ENCODE measurements at places on chromosomes 5 and 9.

DNA sequence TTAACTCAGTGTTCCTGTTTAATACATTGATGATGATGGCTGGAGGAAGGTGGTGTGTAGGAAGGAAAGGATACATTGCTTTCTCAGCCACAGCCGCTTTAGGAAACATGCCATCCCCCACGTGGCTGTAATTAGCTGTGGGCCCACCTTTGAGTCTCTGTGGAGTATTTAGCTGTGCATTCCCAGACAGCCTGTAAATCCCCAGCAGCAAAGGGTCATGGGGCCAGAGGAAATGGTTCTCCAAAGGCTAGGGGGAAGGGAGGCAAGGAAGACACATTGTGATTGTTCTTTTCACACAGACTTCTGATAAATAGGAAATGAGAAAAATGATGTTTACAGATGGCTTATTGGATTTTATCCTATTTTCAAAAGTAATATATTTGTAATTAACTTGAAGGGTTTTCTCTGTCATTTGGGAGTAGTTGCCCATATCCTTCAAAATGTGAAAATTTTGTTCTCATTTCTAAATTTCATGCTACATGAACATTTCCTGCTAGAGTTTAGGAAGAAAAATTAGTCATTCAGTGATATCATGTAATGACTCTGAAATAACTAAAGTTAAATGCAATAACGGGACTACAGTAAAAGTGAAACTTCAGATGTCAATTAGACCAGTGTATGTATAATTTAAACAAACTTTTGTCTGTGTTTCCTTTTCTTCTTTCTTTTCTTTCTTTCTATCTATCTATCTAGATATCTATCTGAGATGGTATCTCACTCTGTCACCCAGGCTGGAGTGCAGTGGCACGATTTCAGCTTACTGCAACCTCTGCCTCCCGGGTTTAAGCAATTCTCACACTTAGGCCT lies 24.3 kb upstream of the F2R start:
- peak; percentile 41 for DNase-seq

DNA sequence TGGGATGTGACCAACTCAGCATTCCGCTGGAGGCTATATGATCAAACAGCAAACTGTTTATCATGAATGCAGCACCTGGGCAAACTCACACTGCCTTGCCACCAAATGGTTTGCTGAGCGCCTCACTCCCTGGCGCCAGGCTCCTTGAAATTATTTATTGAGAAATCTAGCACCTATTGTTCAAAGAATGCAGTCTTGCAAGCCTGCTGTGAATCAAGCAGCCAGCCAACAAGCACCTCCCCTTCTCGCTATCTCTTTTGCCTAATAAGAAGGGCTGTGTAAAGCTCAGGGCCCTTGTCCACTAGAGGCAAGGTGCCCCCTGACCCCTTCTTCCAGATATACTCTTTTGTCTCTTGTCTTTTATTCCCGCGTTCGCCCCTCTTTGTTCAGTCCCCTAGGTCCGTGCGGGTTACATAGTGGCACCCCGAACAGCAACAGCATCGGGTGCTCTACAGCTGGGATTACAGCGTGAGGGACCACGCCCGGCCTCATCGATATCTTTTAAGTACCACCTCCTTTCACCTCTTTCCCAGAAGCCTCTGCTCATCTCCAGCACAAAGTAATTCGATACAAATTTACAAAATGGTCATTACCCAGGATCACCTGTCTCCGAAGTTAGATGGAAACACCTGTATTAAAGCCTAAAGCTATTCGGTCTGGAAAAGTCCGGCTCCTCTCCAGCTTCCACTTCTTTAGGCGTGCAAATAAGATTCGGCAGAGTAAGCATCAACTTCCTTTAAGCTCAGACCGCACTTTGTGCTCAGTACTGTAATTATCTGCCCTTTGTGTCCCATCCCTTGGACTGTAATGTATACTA lies 896 bp downstream of the RIGI start:
- no peak for DNase-seq

DNA sequence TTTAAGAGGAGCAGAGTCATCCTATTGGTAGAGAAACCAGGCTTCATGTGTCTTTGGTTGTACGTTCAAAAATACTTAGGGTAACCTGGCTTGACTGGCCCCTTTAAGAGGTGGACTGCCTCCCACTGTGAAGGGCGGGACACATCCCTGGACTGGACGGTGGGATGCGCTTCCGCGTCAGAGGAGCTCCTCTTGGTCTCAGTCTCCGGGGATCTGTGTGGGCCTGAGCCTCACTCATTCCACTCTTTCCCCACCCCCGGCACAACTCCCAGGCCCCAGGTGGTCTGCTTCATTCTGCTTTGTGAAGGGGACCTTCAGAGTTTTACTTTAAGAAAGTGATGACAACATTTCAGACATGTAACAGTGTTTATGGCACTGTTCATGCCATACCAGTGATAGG lies 601.1 kb downstream of the IRX1 start:
- DNase-seq = no peak

DNA sequence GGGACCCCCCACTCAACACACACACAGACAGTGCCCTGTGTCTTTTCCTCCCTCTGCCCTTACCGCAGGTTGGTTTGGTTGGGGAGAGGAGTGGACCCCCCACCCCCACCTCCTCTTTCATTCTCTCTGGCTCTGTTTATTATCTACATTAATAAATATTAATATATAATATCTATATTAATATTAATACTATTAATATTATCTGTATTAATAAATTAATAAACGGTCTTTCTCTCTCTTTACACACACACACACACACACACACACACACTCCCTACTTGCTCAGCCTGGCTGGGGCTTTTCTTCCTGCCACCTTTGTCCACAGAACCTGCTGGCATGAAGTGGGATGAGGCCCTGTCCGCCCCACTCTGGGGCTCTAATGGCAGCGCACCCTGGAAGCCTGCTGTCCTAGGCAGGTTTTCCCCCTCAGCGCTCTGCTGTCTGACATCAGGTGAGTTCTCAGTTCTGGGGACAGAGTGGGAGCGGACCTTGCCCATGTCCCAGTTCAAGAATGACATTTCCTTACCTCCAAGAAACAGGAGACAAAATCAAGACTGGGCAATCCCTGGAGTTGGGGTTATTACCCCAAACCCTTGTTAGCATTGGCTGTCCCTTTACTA lies 10.5 kb upstream of the SMIM32 start:
- DNase-seq = no peak

- no peak for DNase-seq
These were observed 463.8 kb downstream of the BNC2 start for GRCh38 chr9:16406526-16407225.

GRCh38 chr5:41527201-41527779 lies 16.9 kb upstream of the PLCXD3 start:
- DNase-seq = peak; percentile 17

DNA sequence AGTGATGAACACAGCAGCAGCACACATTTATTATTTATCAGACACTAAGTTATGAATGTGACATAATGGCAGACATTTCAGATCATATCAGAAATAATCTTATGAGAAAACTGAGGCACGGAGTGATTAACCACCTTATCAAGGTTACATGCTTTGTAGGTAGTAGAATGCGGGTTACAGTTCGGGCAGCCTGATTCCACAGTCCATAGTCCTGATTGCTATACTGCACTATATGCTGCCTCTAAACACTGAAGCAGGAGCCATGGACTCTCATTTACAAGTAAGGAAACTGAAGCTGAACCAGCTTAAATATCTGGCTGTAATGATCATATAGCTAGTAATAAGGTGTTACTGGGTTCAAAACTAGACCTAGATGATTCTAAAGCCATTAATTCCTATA lies 291.3 kb upstream of the ADAMTSL1 start:
- DNase-seq = no peak

DNA sequence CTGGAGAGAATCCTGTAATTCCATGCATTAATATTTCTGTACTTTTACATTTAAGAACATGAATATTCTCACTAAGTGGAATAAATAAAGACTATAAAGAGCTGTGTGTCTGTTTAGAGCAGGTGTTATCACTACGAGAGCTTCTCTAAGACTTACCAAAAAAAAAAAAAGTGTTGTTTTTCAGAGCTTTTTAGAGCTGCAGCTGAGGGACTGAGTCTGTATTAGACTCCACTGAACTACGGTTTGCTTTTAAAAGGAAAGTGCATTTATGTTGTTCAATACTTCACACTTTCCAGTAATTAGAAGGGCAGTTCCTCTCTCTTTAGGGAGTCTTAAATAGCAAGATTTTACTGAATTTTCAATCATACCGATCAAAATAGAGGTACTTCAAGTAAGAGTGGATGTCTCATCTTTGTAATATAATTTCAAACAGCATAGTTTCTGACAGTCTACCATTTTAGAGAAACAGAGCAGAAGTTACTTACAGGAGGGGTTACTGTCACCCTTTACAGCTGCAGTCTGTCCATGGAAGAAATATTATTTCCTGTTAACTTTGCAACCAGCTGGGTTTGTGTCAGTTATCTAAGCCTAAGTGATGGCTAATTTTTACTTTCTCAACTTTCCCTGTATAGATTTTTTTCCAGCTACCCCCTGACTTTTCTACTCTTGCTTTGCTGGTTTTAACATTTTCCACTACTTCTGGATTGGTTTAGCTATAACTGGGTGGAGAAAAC lies 2.4 kb downstream of the SYK start:
- no peak for DNase-seq

GRCh38 chr9:2241836-2242741 lies 226.9 kb downstream of the SMARCA2 start:
- DNase-seq = peak; percentile 35

DNA sequence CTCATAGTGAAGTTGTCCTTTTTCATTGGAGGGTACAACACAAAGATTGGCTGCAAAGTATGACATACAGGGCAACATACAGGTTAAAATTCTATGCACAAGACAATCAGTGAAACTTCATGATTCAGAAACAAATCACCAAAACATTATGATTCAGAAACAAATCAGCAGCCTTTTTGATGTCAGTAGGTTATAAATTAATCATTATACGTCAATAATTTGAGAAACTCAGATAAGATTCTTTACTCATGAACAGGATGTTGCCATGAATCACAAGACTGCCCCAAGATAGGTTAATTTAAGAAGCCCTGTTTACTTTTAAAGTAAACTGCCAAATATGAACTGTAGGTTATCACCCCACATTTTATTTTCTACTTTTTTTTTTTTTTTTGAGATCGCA lies 62.2 kb upstream of the IL33 start:
- DNase-seq = no peak

- no peak for DNase-seq
These were observed 32.0 kb upstream of the HAPLN1 start for GRCh38 chr5:83752700-83753099.

GRCh38 chr9:69081261-69081660 lies 45.7 kb downstream of the FXN start:
- DNase-seq = no peak

- no peak for DNase-seq
These were observed 19.2 kb downstream of the GADD45G start for GRCh38 chr9:89623925-89624420.

DNA sequence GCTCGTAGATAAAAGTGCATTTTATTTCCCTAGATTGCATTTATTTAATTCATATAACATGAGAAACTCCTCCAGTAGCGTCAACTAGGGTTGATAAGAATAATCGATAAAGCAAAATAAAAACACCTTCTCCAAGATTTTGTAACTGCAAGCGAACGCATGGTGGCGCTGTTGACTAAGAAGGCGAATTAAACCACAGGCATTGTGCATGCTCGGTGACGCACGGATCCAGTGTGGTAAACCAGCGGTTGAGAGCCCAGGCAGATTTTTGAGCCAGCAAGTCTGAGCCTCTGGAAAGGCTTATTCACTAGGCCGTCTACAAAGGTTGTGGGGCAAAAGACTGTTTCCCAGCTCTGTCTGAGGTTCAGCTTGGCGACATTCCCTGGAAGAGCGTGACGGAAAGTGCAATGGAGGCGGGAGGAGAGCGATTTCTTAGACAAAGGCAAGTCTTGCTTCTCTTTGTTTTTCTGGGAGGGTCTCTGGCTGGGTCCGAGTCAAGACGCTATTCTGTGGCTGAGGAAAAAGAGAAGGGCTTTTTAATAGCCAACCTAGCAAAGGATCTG lies at the start of gene PCDHB3:
Gene PCDHB3 (plus strand): TSS at position 231 of the 563 bp plus-strand sequence. CDS start 177 bp downstream, at position 408.
- peak; percentile 26 for DNase-seq

- DNase-seq = no peak
These were observed 261.6 kb downstream of the BNC2 start for GRCh38 chr9:16608906-16609305.

- no peak for DNase-seq
These were observed 46.7 kb downstream of the PRRC1 start for GRCh38 chr5:127564002-127564769.

- DNase-seq = peak; percentile 31
These were observed 284.5 kb upstream of the NUDT12 start for GRCh38 chr5:103847060-103847459.

DNA sequence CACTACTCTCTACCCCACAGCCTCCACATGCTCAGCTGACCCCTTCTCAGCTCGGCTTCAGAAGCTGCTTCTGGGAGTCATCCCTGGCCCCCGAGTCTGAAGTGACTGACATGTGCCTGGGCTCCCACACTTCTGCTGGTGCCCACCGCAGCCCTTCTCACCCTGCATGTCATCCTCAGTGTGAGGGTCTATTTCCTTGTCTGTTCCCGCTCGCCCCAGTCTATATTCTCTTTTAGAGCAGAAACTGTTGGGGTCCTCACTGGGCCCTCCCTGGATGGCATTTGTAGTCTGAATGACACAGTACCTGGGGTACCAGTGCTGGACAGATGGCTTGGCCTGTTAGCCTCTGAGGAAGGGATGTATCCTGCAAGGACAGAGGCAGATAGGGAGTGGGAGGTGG lies 5.3 kb downstream of the ECSCR start:
- no peak for DNase-seq

DNA sequence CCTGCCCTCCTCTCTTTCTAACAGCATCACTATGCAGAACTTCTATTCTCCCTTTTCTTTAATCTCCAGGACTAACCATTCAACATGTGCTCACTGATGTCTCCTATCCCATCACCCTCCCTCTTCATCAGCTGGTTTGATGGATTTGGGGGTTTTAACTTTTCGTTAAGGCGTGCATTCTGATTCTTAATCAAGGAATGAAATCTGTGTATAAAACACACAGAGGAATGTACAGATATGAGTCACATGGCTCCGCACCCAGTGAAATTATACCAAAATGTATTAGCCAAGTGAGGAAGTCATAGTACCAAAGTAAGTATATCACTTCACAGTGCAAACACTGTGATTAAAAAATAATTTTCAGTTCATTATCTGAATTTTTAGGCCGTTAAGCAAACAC lies 35.2 kb downstream of the MARCHF11 start:
- no peak for DNase-seq

DNA sequence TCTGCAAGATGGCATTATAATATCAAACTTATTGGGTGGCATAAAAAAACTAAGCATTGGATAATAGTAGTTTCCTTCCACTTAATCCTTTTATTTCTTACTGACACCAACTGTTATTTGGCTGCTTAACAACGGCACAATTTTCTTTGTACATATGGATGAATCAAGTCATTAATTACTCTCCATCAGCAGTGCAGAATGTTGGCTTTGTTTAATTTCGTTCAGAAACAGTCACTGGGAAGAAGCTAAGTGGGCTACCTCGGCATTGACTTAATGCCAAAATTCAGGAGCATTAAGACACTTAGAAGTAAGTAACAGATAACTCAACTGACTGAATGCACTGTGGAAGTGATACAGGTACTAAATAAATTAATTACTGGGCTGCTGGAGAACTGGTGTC lies 460.4 kb downstream of the CTNND2 start:
- no peak for DNase-seq
